ENCODE measurements at places on chromosomes 11 and 22.

GRCh38 chr22:19117111-19117512 is 5.1 kb downstream of the DGCR2 start:
- DNase-seq = peak; percentile 91

GRCh38 chr11:101323997-101324396 is 194.4 kb upstream of the PGR start:
- DNase-seq = no peak

- DNase-seq = no peak
These were observed 886.5 kb upstream of the LRRC4C start for GRCh38 chr11:42345933-42346332.

GRCh38 chr11:64449381-64450167 is 90.6 kb downstream of the RPS6KA4 start:
- DNase-seq = peak; percentile 84

DNA sequence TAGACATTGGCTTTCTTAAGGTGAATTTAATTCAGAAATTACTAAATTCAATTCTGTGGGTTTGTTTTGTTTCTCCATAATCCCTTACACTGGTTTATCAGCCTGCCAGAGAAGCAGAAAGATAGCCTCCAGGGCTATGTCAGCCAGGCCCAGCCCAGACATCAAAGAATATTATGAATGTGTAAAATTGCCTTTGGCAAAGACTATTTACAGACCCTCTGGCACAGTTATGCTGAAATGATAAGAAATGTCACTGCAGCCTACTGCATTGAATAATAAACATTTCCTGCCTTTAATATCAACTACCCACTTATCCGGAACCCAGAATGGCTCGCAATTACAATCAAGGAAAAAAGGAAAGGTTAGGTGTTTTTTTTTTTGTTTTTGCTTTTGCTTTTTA is 562.5 kb upstream of the LRRC4C start:
- no peak for DNase-seq

GRCh38 chr11:65911682-65912568 is 6.9 kb downstream of the C11orf68 start:
- DNase-seq = peak; percentile 72

- DNase-seq = no peak
These were observed 101.7 kb downstream of the MORC2 start for GRCh38 chr22:30866811-30867271.

DNA sequence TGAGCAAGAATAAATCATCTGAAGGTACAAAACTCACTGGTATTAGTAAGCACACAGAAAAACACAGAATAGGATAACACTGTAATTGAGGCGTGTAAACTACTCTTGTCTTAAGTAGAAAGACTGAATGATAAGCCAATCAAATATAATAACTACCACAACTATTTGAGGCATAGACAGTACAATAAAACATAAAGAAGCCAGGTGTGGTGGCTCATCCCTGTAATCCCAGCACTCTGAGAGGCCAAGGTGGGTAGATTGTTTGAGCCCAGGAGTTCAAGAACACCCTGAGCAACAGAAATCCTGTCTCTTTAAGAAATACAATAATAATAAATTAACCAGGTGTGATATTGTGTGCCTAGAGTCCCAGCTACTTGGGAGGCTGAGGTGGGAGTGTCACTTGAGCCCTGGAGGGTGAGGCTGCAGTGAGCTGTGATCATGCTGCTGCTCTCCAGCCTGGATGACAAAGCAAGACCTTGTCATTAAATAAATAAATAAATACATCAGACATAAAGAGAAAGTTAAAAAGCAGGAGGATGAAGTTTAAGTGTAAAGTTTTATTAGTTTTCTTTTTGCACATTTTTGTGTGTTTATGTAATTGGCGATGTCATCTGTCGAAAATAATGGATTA is 390.6 kb downstream of the DYNC2H1 start:
- no peak for DNase-seq

GRCh38 chr11:5336331-5336730 is 7.0 kb downstream of the OR51B5 start:
- no peak for DNase-seq

DNA sequence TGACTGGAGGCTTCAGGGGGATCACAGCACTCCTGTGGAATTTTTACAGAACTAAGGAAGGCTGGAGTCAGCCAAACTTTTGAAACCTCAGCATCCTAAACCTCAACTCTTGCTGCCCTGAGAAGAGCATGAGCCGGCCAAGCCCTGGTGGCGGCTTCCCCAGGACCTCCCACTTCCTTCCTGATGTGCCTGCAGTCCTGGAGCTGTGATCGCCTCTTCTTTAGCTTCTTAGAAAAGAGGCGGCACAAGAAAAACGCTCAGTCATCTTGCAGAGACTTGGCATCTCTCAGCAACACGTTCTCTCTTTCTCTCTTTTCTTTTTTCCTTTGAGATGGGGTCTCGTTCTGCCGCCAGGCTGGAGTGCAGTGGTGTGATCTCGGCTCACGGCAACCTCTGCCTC is 40.4 kb upstream of the AMPD3 start:
- DNase-seq = no peak

DNA sequence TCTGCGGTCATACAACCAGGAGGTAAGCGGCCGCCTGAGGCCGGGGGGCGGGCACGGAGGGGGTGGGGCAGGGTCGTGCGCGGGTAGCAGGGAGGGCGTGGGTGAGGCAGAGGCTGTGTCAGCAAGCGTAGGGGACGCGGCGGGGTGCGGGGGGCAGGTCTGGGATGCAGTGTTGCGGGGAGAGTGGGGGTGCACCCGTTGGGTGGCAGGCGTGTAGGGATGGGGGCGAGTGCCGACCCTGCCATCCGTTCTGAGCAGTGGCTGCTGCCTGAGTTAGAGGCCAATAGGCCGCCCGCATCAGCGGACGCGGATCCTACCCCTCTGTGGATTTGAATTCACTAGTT is 1.4 kb downstream of the RIC8A start:
- peak; percentile 31 for DNase-seq

GRCh38 chr11:16966930-16967671 is 47.1 kb downstream of the PLEKHA7 start:
- no peak for DNase-seq

DNA sequence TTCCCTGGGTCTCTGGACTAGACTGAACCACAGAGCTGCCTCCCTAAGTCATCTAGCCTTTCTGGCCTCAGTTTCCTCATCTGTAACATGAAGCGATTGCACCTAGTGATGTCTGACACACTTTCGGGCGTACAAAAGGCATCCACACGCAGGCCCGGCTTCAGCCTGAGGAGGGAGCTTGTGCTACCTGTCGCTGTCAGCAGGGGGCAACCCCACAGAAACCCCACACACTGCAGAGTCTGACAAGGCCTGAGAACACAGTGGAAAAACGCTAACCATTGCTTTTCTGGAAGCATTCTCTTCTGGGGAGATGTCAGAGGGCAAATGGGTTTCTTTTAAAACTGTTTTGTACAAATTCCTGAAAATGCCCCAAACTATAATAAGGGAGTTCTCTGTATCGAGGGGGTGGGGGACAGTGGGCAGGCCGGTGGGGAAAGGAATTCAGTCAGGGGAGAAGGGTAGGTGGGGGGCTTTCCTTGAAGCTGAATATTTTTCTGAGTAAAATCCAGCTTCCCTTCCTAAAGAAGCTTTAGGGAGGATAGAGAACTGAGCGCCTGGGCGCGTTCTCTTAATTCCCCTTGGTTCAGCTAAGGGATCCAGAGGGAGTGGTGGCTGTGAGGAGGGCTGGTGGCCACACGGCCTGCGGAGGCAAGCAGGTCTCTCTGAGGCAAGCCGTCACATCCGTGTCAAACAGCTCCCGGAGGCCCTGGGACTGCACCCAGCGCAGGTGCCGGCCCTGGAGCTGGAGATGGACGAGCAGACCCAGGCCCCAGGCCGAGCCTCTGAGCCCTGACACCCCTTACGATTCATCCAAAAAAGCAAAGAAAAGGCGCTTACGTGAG is 533 bp downstream of the ELF5 start:
- peak; percentile 65 for DNase-seq

DNA sequence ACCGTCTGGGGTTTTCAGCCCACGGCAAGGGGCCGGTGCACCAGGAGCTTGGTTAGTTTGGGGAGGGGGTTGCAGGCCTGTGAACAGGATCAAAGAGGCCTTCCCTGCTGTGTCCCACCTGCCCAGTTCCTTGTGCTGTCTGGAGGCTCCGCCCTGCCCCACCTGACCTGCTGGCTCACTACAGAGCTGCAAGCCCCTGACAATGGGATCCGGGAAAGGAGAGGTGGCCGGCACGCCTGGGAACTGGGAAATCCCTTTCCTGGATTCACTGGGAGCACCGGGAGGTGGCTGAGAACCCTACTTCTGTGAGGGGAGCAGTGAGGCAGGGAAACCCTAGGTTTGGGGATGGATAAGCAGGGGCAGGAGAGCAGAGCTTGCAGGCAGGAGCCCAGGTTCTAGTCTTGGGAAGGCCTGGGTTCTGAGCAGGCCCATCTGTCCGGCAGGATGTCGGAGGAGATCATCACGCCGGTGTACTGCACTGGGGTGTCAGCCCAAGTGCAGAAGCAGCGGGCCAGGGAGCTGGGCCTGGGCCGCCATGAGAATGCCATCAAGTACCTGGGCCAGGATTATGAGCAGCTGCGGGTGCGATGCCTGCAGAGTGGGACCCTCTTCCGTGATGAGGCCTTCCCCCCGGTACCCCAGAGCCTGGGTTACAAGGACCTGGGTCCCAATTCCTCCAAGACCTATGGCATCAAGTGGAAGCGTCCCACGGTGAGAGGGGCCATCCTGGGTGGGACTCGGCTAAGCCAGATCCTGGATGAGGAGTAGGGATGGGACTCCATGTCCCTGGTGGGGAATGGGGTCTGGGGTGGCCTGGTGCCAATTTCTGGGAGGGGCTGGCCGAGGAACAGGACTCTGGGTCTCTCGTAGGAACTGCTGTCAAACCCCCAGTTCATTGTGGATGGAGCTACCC is 786 bp downstream of the CAPN1 start:
- peak; percentile 83 for DNase-seq

GRCh38 chr22:44337678-44338004 is 24.9 kb upstream of the SHISAL1 start:
- DNase-seq = peak; percentile 89

GRCh38 chr22:37213941-37214730 is 1.9 kb upstream of the SSTR3 start:
- DNase-seq = no peak

DNA sequence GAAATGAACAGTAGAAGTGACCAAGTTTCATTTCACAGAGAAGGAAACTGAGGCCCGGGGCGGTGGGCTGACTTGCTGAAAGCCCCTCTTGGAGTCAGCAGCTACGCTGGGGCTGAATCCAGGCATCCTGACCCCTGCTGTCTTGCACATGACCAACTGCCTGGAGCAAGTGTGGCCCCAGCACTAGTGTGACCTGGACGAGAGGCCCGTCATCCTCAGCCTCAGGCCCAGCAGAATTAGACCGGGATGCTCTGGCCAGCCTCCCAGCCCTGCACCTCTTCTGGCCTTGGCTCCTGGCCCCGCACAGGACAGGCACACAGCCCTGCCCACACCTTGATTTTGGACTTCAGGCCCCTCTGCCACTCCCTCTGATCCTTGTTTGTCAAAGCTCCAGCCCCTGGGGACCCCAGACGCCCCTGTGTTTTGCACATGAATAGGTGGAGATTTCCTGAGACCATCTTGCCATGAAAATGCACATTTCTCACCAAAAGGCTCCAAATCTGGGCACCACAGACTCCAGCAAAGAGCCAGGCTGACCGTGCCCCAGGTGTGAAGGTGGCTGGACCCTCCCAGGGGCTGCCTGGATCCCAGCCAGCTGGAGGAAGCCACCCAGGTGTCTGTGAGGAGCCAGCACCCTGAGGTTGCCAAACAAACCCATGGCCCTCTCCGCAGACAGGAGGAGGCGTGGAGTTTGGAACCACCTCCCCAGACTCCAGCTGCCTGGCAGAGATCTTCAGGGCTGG is 24.9 kb downstream of the FGF4 start:
- DNase-seq = peak; percentile 58

DNA sequence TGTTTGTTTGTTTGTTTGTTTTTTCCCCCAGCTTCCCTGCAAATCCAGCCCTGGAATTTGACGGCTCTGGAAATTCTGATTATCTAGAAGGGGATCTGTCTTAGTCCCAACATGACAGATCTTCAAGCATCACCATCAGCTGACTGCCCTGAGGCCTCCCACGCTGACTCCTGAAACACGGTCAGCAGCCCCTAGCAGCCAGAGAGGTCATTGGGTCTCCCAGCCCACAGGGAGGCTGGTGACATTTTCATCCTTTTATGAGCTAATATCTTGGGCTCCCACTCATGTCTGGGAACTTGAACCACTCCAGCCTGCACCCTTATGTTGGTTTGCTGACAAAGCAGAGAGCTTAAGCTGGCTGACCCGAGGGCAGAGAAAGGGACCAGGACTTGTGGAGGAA is 66.0 kb upstream of the TIMP3 start:
- no peak for DNase-seq

GRCh38 chr11:72405009-72405408 is 29.3 kb downstream of the CLPB start:
- no peak for DNase-seq

DNA sequence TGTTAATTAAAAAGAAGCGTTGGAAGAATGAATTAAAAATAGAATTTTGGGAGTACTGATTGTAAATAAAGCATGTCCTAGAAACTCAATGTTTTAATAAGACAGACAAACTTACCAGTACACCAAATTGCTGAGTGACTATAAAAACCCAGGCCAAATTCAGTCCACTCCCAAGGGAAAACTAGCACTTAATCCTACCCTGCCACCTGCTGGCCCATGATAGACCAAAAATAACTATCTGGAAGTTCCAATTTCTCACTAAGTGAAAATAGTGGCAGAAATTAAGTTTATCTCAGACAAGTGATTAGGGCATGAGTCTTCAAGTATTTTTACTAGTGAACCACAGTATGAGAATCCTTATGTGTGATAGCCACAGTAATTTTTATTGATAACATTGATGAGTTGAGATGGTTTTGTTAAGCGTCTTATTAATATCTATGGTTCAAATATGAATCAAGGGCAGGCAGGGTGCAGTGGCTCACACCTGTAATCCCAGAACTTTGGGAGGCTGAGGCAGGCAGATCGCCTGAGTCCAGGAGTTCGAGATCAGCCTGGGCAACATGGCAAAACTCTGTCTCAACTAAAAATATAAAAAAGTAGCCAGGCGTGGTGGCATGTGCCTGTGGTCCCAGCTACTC is 9.8 kb upstream of the DDX10 start:
- DNase-seq = peak; percentile 78

DNA sequence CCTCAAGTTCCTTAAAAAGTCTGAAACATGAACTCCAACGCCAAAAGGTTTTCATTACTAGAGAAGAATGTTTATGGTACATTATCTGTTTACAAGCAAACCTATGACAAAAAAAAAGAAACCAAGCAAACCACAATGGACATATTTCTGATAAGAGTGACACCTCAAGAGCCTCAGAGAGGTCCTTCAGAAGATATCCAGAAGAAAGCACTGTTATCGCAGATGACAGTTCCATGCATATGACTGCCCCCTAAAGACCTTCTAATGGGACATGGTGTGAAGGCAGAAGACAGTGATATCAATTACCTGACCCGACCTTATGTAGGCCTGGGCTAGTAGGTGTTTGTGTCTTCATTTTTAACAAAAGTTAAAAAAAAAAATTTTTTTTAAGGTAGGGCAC is 3.1 kb downstream of the HDHD5 start:
- no peak for DNase-seq

GRCh38 chr22:49497266-49497665 is 330.4 kb downstream of the BRD1 start:
- peak; percentile 4 for DNase-seq

- no peak for DNase-seq
These were observed 15.3 kb upstream of the PTS start for GRCh38 chr11:112210890-112211289.

- DNase-seq = peak; percentile 87
These were observed 71.5 kb upstream of the VSTM5 start for GRCh38 chr11:93921695-93922468.
